ENCODE measurements at places on chromosomes 3 and 15.

DNA sequence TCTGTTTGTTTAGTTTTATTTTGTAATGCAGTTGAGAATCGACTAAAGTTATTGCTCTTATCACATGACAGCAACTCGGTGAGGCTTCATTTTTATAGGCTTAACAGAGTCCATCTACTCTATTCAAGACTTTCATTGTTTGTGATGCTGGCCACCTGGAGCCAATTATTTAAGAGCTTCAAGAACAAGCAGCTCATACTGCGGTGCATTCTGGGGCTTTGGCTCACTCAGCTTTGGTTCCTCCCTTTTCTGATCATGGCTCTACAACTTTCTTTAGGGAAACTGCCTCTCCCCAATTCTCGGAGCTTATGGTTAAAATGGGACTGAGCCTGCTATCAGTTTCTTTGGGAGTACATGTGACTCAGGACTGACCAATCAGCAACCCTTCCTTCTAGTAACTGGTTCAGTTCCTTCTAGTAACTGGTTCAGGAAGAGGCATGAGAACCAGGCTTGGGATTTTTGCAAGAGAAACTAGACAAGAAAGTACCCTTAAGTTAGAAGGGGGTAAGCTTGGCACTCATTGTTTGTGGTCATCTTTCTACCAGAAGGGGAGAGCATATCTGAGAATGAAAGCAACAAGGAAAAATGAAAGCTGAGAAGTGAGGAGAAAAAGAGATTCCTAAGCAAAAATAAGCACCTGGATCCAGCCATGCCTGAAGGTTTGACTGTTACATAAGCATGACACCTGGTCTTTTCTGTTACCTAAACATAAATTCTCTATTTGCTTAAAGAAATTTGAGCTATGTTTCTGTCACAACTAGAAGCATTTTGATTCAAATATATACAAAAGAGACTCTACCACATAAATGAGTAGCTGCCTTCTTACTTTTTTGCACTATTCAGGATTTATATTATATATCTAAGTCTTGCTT, 24.1 kb upstream of the ARHGEF3 start:
- DNase-seq, result no peak

DNA sequence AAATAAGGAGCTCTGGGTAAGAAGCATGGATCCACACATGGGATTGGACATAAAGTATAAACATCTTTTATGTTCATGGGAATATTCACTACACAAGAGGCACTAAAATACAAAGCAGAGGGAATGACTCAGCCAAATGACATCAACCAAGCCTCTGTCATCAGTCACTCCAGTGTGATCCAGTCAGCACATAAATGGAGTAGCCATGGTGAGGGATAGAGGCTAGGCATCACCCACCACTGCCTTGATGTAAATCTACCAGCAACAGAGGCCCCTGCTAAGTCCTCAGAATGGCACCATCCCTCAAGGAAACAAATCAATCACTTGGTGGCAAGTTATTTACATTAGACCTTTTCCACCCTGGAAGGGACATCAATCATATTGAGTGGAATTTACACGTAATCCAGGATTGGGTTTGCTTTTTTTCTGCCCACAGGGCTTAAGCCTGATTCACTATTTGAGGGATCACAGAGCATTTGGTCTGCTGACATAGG, 27.2 kb downstream of the VEPH1 start:
- no peak for DNase-seq

- DNase-seq, result no peak
Measured at GRCh38 chr3:81702126-81702525, 59.3 kb downstream of the GBE1 start.

DNA sequence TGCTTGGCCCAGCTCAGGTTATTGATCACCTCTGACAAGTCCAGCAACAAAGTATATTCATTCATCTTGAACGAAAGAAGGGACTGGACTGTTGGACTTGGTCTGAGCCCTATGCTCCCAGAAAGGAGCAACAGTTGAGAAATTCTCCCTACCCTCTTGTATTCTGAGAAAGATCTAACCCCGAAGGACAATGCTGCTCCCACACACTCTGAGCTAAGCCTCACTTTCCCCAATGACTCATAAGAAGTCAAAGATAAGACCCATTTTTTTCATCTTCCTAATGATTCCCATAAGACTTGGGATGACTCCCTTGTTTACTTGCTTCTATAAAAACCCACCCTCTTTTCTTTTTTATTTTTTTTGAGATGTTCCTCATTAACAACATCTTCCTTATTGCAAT, 549.4 kb upstream of the MDFIC2 start:
- no peak for DNase-seq

DNA sequence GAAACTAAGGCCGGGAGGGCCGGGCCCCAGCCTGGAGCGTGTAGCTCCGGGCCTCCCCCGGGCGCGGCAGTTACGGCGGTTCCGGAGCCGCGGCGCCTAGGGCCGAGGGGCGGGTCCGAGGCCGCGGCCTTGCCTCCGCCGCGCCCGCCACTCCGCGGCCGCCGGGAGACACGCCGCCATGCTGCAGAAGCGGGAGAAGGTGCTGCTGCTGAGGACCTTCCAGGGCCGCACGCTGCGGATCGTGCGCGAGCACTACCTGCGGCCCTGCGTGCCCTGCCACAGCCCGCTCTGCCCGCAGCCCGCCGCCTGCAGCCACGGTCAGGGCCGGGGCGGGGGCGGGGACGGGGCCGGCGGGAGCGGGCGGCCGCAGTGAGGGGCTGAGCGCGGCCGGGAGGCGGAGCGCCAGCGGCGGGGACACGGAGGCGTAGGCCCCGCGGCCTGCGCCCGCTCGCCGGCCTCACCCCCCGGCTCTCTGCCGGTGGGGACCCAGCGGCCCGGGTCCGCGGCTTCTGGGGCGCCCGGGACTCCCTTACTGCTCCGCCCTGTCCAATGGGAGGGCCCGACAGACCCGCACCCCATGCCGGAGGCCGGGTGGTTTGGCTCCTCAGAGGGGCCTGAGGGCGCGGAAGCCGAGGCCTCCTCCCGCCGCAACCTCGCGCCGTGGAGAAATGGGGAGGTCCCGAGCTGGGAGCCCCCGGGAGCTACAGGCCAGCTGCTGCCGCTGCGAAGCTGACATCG, at the start of gene DIS3L:
Gene DIS3L (plus strand): TSS at position 150 of the 738 bp plus-strand sequence. CDS start 29 bp downstream, at position 179.
- DNase-seq, result no peak

- DNase-seq, result no peak
Measured at GRCh38 chr15:57031082-57031481, 112.6 kb downstream of the TCF12 start.

- no peak for DNase-seq
Measured at GRCh38 chr3:64571982-64572381, 115.8 kb downstream of the ADAMTS9 start.

- no peak for DNase-seq
Measured at GRCh38 chr3:112382543-112383160, 49.7 kb downstream of the CD200 start.

DNA sequence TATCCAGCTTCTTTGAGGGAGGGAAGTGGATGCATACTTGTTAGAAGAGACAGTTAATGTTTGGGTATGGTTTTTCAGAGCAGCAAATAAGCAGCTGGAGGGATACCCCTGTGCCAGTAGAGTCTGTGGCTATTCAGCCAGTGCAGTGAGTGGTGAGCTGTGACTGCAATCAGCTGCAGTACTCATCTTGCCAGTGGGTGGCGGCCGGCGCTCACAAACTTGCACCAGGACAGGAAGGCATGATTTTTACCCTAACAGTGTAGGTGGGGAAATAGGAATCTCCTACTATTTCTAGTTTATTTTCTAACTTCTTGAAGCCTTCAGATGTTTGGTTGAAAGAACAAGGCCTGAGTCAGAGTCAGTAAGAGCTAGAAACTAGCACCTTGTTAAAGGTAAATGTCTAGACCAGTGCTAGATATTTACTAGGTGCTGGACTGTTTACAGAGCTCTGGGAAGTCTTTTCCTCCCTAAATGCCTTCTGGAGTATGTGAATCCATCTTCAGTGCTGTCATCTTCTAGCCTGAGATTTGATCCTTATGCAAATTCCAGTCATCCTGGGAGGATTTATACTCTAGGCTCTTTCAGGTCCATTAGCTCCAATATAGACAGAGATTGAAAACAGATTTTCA, 23.6 kb downstream of the TIMP4 start:
- no peak for DNase-seq

DNA sequence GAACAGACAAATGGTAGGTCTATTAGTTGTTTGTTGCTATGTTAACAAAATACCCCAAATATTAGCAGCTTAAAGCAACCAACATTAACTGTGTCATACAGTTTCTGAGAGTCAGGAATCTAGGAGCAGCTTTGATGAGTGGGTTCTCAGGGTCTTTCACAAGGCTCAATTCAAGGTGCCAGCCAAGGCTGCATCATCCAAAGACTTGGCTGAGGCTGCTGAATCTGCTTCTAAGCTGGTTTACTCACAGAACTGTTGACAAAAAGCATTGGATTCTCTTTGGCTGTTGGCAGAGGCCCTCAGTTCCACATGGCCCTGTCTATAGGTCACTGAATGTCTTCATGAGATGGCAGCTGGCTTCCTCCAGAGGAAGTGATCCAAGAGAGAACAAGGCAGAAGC, 40.3 kb upstream of the TSC22D2 start:
- no peak for DNase-seq

DNA sequence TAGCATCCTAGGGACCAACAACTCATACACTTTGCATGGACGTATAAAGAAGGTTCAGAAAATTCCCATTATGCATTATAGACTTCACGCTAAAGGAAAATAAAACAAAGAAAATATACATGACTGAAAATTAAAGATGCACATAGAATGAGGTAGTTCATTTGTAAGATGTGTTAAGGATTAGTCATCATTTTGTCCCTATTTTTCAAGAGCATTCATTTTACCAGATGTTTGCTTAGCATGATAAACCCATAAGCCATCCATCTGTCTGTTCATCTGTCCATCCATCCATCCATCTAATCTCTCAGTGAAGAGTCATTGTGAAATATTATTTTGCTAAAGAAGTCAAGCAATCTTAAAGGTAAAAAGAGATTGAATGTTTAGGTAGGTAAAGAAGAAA, 80.3 kb downstream of the TFG start:
- DNase-seq, result no peak

- no peak for DNase-seq
Measured at GRCh38 chr3:144244662-144245061, 273.0 kb downstream of the DIPK2A start.

DNA sequence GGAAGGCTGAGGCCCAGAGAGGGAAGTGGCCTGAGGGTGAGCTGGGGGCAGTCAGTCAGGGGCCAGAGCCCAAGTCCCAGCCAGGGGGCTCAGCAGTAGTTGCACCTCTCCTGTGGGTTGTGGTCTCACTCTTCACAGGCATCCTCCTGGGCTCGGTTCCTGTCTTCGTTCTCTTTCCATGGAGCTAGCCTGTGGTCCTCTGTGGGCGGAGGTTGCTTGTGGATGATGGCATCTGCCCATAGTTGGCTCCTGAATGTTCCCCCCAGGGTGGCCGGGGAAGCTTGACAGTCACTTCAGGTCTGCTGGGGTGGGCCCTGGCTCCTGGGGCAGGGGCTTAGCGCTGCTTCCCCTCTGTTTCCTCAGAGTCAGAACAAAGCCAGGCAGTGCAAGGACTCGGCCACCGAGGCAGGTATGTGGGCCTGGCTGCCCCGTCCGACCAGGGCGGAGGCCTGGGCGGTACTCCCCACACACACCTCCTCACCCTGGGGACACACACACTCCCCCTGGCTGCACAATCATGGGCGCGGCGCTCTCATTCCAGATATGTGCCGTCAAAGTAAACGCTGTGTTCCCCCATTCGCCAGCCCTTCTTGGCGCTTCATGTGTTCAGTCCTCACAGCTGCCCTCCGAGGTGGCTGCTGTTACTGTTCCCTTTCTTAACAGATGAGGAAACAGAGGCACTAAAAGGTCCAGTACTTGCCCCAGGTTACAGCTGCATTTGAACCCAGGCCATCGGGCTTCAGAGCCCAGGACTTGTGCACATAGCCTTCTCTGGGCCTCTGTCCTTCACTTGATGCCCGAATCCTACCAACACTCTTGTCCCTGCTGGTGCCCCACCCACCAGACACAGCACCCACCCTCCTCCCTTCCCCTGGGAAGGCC, 34.5 kb downstream of the PSTPIP1 start:
- DNase-seq, result no peak

DNA sequence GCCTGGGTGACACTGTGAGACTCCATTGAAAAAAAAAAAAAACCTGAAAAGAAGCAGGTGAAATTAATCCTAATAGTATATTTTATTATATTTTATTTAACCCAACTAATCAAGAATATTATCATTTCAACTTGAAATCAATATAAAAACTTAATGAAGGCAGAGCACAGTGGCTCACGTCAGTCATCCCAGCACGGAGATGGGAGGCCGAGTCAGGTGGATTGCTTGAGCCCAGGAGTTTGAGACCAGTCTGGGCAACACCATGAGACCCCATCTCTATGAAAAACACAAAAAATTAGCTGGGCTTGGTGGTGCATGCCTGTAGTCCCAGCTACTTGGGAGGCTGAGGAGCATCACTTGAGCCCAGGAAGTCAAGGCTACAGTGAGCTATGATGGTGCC, 33.3 kb upstream of the SLC41A3 start:
- no peak for DNase-seq

- DNase-seq, result no peak
Measured at GRCh38 chr3:170137986-170138385, 43.5 kb downstream of the PHC3 start.

DNA sequence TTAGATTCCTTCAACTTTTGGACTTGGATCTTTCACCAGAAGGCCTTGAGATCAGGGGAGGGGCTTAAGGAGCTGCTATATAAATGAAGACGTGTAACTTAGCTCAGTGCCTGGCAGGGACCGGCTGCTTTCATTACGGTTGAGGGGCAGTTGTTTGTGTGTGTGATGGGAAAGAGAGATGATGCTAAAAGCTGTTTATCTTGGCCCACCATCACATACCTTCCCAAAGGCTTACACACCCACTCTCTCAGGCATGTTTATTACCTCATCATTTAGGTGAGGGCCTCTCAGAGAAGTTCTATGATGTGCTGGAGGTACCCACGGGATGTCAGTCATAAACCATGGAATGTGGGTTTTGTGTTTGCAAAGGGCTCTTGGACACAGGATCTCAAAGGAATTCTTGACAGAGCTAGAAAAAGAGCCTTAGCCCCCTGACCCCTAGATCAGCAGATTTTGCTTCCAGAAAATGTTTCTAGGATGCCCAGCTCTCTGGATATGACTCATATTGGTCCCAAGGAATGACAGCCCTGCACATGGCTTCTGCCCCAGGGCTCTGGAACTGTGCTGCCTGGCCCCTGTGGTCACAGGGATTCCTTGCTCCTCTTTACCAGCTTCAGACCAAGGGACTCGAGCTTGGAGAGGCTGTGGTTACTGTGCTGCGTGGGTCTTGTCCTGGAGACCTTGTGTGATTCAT, 15.9 kb upstream of the SMAD3 start:
- DNase-seq, result no peak

DNA sequence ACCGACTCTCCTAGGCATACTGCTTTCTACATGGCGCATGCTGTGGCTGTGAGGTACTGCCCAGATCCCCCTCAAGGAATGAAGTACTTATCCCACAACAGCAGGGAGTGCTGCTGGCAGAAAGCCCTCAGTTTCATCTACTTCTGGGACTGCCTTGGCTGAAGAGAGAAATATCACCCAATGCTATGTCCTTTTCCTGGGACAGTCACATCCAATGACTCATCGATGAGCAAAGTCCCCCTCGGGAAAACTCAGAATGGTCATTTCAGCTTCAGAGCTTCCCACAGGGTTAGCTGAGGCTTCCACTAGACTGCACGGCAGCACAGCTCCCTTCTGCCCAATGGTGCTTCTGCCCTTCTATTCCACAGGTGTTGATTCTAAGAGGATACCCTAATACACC, 3.6 kb upstream of the NMD3 start:
- no peak for DNase-seq
